Stimulated activated CD4-positive, alpha-beta T cell treated with anti-CD3 and anti-CD28 coated beads, TNF-alpha, amount 100 ng/mL, for 24 hours (primary cell): ENCODE measurements at places on chromosomes 1 and 21.

GRCh38 chr1:203867802-203868201, 6.4 kb downstream of the SNRPE start:
- DNase-seq: no peak

- no peak for DNase-seq
Measured at GRCh38 chr1:246072456-246072955, 434.6 kb downstream of the SMYD3 start.

DNA sequence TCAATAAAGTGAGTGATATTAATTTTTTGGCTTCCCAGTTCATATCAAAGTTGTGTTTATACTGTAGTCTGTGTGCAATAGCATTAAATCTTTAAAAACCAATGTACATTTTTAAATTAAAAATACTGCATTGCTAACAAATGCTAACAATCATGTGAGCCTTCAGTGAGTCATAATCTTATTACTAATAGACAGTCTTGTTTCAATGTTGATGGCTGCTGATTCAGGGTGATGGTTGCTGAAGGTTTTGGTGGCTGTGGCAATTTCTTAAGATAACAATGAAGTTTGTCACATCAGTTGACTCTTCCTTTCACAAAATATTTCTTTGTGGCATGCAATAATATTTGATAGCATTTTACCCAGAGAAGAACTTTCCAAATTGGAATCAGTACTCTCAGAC, 109.0 kb downstream of the ZMYM4 start:
- DNase-seq: no peak

DNA sequence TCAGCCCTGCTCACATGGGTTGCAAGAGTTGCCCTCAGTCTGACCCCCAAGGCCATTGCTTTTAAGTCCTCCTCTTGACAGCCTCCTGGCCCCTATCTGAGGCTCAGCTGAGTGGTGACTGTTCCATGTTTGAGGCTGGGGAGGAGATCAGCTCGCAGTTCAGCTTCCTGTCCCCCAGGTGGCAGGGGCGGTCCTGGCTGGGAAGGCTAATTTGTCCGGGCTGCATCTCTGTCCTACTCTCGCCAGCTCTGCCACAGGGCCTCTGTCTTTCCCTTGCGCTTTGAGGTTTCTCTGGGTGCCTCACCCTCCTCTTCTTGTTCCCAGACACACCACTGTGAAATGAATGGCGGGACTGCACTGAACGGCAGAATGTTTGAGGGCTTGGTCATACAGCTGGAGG, 157.3 kb downstream of the KCNJ6 start:
- no peak for DNase-seq

- no peak for DNase-seq
Measured at GRCh38 chr21:20276954-20277353, 721.3 kb upstream of the NCAM2 start.

DNA sequence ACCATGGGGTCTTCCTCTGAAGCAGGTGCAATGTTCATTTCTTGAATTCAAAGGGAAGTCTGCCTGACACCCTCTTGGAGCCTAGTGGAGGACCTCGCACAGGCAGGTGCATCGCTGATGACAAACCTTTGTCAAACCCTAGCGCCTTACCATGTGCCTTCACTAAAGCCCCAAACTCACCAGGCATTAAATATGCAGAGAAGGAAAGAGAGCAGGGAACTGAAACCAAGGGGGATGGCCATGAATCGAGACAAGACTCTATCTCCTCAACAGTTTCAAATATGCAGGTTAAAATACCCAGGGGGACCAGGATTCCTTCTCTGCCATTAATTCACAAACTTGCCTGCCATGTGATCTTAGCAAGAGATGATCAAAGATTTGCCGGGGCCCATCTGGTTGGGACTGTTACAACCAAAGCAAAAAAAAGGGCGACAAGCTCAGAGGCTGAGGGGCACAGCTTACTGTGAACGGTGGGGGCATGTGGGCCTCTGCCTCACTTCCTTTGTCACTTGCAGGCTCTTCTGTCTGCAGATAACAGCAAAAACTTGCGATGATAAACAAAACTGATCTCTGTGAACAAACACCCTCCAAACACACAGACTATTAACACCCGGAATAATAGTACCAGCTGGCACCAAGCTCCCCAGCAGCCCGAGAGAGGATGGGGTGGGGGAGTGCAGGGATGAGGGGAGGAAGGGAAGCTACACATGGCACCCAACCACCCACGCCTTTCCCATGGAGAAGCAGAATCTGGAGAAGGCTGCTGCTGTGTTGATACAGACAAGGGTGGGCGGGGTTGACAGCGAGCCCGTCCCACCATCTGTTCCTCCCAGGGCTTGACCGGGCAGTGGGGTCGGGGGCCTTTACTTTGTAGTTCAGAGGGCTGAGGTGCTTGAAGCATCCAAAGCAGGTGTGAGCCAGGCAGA, 33.9 kb downstream of the TMEM63A start:
- no peak for DNase-seq

GRCh38 chr1:167471568-167471967, 46.8 kb downstream of the CD247 start:
- DNase-seq: no peak

GRCh38 chr1:111956155-111956771, 33.2 kb downstream of the KCND3 start:
- DNase-seq: no peak

DNA sequence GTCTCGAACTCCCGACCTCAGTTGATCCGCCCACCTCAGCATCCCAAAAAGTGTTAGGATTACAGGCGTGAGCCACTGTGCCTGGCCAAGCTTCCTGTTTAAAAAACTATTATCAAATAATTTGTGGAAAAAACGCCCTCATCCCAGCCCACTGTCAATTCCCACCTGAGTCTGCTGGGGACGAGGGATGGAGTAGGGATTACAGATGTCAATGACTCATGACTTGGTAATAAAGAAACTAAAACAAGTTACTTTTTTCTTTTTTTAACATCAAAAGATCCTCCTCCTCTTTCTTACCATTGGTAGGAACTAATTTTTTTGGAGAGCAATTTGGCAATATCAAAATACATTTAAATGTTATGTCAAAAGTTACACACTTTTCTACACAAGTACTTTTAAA, 9.7 kb downstream of the CNN3 start:
- no peak for DNase-seq

GRCh38 chr21:40422896-40423635, 423.9 kb downstream of the DSCAM start:
- no peak for DNase-seq

DNA sequence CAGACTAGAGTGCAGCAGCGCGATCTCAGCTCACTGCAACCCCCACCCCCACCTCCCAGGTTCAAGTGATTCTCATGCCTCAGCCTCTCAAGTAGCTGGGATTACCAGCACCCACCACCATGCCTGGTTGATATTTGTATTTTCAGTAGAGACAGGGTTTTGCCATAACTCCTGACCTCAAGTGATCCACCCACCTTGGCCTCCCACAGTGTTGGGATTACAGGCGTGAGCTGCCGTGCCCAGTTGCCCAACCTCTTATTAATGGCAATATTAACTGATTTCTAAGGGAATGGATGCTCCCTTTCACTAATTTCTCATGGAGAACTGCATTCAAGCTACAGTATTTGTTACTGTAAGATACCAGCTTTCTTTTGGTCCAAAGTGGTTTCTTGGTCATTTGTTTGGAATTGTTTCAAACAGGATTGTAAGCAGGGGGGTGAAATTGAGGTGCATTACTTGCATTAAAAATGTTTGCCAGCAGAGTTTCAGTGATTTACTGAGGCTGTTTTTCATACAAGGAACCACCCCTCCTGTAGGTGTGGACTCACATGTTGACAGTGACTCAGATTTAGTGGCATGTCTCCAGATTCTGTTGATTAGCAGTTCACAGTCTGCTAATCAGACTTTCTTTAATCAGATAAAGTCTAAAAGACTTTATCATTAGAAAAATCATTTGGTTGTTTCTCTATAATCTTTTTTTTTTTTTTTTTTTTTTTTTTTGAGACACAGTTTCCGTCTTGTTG, 3.9 kb upstream of the TGFBR3 start:
- no peak for DNase-seq
